ENCODE measurements at places on chromosomes 12 and 14.
A peak's percentile ranks its signal among the peaks of the same experiment; 100 is the strongest.

DNA sequence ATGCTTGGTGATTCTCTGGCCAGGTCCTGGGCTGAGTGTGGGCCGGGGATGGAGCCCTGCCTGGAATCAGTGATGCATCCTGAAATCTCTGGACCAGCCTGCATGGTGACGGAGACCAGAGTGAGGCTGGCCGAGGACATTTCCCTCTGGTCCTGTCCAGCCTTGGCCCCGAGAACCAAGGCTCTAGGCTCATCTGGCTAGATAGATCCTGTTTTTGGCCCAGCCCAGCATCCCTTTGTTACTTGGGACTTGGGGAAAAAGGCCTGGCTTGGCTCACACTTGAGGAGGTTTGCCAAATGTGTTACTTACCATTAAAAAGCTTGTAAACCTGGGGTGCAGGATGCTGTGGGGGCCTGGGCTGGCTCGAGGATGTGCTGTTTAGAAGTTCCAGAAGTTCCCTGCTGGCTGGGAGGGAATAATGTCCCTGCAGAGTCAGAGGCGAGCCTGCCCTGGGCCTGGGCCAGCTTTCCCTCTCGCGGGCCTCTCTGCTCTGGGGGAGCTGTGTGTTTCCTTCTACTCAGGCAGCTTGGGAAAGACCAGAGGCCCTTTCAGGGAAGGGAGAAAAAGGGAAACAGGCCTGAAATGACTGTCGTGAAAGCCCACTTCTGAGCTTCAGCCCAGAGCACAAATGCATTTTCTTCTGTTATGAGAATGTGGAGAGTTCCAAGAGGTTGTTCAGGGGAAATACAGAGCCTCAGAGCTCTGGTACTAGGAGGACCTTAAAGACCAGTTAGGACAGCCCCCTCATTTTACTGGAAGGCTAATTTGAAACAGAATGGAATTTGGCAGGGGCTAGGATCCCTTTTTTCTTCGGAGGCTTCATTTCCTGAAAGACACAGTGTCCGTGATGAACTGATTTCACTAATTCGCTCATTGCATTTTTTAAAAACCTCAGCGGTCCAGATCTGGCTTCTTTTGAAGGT lies 47.2 kb upstream of the CTDSP2 start:
- no peak for DNase-seq

DNA sequence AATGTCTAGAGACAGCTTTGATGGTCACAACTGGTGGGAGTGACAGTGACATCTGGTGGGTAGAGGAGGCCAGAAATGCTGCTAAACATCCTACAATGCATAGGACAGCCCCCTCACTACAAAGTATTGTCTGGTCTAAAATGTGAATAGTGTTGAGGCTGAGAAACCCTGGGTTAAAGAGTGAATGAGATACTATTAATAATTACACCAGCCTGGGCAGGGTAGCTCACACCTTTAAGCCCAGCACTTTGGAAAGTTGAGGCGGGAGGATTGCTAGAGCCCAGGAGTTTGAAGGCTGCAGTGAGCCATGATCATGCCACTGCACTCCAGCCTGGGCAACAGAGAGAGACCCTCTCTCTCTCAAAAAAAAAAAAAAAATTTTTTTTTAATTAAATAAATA lies 11.1 kb downstream of the SVOP start:
- DNase-seq: no peak

DNA sequence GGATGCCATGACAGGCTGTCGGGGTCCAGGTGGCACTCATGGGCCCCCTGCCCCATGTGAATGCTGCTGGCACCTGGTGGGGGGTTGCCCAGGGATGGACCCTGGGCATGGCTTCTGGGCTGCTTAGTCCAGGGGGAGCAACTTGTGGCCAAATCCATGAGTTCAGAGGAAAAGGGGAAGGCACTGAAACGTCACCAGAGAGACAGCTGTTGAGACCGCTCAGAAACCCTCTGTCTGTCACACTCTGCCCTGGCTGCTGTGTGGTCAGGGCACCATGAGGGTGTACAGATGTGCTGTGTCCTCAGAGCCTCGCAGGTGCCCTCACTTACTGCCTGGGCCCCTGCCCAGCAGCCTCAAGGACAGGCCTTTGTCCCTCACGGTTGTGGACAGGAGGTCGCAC lies 9.4 kb downstream of the CLBA1 start:
- DNase-seq: no peak

DNA sequence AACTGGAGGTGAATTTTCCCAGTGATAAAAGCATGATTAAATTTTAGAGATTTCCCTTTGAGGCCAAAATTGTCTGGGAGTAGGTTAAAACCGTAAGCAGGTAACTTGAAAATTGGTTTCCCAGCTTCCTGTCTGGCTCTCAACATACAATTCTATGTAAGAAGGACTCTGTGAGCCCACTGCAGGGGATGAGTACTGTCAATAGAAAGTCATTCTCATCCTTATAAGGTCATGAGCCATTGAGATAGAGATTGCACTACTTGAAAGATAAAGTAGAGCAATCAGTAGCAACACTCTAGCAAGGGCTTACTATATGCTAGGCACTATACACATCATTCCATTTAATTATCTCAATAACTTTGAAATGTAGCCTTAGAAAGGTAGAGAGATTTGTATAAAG lies 225.6 kb upstream of the HMGA2 start:
- DNase-seq: no peak

GRCh38 chr12:111606767-111607230 lies 7.7 kb upstream of the ATXN2 start:
- no peak for DNase-seq

GRCh38 chr12:6235906-6236640 lies 35.9 kb downstream of the CD9 start:
- DNase-seq: no peak

GRCh38 chr12:58066296-58066695 lies 124.9 kb downstream of the ATP23 start:
- DNase-seq: no peak

- DNase-seq: no peak
These were observed 117.7 kb downstream of the SOX5 start for GRCh38 chr12:23831739-23832138.

DNA sequence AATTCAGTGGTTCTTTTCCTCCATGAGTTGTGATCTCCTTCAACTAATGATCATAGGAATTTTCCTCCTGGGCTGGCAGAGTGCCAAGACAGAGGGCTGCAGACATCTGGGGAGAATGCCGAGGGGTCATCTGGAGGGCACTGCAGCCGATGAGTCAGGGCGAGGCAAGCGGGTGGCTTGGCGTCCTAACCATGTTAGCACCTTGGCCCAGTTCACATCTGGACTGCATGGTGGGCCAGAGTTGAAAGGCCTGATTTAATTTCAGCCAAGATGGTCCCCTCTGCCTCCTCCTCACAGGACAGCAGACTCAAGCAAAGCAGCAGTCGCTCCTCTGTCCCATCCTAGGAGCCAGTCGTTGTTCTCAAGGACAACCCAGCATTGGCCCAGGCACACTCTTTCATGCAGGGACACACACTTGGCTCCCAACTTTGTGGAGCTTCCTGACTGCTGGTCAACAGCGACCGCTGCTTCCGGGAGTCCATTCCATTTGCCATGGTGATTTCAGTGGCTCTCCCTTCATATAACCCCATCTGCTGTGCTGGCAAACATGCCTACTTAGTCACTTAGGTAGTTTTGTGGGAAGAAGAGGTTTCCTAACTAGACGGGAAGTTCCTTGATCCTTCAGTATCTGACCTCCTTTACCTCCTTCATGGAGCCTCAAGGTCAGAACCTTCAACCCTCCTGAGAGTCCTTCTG lies 161.8 kb downstream of the TTC8 start:
- DNase-seq: no peak

GRCh38 chr12:89883630-89884389 lies 175.2 kb upstream of the ATP2B1 start:
- DNase-seq: peak; percentile 61

GRCh38 chr14:51677266-51677665 lies 25.6 kb downstream of the FRMD6 start:
- DNase-seq: no peak

GRCh38 chr12:66916189-66916588 lies 237.3 kb upstream of the GRIP1 start:
- no peak for DNase-seq

DNA sequence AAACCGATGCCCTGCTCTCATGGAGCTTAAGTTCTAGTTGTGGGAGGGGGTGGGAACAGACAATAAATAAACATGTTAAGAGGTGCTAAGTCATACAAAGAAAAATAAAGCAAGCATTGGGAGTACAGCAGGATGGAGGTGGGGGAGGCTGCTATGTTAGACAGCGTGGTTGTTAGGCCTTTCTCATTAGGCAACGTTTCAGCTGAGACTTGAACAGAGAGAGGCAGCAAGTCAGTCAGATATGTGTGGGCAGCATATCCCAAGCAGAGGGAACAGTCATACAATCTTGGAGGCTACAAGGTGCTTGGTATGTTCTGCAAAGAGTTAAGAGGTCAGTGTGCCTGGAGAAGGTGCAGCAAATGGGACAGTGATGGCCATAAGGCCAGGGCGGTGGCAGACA lies 97.7 kb upstream of the CCDC196 start:
- DNase-seq: no peak

DNA sequence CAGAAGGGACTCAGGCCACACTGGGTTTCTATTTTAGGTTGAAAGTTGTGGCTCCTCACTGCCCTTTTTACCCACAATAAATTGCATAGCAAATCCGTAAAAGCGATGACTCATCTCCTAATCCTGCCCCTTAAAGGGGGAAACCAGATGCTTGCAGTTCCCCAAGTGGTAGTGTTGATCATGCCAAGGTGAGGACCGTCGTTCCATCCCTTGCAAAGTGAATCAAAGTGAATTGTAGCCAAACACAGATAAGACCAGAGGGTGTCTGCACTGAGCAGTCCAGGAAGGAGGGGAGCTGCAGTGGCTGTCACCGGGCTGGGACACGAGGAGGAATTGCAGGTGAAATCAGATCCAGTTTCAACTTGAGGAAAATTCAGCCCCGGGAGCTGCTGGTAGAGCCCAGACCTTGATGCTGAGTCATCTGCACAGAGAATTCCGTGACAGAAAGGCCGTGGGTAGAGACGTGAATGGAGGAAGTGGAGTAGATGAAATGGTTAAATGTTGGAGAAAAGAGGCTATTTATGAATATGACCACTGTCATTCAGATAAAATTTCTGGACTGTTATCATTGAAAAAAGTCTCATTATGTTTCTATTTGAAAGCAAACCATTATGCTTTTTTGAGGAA lies 44.2 kb upstream of the MMP17 start:
- DNase-seq: no peak

- DNase-seq: no peak
These were observed 6.7 kb downstream of the CNOT2 start for GRCh38 chr12:70249903-70250302.

DNA sequence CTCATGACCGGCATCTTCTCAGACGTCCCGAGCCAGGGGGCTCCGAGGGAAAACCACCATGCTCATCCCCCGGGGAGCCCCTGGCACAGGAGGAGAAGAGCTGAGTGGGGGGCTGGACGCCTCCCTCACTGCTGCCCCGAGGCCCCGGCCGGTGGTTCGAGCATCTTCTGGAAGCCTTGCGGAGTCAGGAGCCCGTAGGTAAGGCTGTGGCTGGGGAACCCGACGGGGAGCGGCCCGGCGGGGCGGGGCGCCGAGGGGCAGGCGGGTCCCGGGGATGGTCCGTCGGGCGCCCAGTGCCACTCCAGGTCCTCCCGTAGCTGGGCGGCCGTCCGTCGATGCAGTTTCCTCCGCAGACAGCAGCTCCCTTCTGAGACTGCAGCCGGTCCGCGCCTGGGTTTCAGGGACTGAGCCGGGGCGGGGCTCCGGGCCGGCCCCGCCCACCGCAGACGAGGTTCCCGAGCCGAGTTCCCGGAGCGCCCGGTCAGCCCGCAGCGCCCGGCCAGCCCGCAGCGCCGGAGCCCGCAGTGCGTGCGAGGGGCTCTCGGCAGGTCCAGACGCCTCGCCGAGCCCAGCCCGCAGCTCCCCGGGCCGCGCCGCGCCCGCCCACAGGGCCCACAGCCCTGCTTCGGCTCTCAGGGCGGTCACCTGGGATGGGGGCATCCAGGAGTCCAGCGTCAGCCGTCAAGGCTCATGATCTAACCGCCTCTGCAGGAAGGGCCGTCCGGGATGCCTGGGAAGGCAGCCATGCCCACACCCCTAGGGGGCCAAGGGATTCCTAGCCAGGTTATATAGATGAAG lies at the start of gene PGF:
Gene PGF, minus strand, starts transcription at position 369 of the 798 bp plus-strand sequence. Its CDS starts 355 bp downstream, at position 14.
- DNase-seq: no peak

- no peak for DNase-seq
These were observed 60.6 kb upstream of the PARP11 start for GRCh38 chr12:3933819-3934192.

DNA sequence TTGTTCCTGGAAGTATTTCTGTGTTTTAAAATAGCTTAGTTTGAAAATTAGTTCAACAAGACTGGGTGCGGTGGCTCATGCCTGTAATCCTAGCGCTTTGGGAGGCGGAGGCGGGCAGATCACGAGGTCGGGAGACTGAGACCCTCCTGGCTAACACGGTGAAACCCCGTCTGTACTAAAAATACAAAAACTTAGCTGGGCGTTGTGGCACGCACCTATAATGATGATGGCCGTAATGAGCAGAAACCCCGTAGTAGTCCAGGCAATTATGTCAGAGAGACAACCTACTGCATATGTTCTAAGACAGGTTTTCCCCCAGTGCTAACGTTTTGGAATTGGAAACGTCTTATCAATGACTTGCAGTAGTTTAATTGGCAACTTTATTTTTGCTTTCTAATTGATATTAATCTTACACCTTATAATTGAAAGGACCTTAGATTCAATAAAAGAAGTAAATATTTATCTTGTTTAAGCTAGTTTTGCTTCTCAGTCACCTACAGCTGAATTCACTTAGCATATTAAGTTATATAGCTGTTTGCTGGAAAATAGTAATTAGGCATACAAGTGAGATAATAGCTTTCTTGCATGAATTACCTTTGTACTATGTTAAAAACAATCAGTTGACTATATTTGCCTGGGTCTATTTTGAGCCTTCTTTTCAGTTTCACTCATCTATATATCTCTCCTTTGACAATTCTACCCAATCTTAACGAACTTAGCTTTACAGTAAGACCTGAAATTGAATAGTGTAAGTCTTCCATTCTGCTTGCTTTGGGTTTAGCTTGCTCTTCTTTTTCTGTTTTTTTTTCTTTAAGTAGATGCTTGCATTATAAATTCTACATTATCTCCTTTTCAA lies 15.6 kb downstream of the CLECL1 start:
- DNase-seq: no peak

DNA sequence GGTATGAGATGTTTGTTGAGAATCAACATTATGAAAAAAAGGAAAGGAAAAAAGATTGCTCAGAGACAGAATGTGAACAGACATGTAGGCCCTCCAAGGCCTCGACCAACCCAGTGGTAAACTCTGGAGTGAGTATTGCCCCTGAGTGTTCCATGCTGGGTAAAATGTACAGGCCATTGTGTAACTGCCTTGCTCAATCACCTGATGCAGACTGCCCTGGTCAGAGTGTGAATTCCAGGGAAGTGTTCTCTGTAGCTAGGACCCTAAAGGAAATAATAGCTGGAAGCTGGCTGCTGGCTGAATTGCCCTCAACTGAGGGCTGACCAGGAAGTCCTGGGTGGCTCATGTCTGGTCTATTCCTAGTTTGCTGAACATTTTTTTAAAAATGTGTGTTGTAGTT lies 1081.4 kb upstream of the LRFN5 start:
- DNase-seq: no peak

Measured in NCI-H1092 (cell line).